Sigmoid colon (tissue), 7 donors: ENCODE measurements at places on chromosomes 13 and 19. TPM values are rescaled to one million over a fixed set of nuclear protein-coding genes. Genes with fewer than 3 reads are reported as not detected.

Gene BCAM
- 36.3 TPM for total RNA-seq

Gene ZNF554
- 3.7 TPM for total RNA-seq

Gene ZNF813
- 2.9 TPM for total RNA-seq

Gene MYO9B
- 68.4 TPM for total RNA-seq

Gene CEACAM16
- total RNA-seq: not detected

Gene ZNF382
- total RNA-seq: 18.3 TPM

GRCh38 chr13:78786459-78786858, 127.5 kb upstream of the OBI1 start:
- no peak for DNase-seq

DNA sequence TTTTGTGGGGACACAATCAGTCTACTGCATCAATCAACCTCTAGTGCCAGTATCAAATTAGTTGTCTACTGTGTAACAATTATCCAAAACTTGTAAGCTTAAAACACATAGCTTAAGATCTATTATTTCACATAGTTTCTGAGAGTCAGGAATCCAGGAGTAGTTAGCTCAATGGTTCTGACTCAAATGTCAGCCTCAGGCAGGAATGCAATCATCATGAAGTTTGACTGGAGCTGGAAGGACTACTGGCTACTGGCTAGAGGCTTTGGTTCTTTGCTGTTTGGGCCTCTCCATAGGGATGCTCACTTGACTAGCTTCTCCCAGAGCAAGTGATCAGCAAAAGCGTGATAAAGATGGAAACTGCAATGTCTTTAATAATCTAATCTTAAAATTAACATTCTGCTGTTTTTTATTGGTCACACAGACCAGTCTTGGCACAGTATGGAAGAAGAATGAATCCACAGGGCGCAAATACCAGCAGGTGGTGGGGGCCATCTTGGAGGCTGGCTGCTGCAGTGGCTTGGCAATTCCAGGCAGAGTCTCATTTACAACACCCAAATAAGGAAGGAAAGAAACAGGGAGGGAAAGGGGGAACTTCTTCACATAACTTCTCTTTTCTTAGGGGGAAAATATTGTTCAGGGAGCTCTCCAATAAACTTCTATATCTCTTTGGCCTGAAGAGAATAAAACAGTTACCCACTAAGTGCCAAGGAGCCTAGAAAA, 15.7 kb downstream of the CAB39L start:
- no peak for DNase-seq

- no peak for DNase-seq
These were observed 227.6 kb downstream of the FGF9 start for GRCh38 chr13:21898459-21898858.

- DNase-seq: no peak
These were observed 77.4 kb upstream of the FARP1 start for GRCh38 chr13:98065468-98065867.

DNA sequence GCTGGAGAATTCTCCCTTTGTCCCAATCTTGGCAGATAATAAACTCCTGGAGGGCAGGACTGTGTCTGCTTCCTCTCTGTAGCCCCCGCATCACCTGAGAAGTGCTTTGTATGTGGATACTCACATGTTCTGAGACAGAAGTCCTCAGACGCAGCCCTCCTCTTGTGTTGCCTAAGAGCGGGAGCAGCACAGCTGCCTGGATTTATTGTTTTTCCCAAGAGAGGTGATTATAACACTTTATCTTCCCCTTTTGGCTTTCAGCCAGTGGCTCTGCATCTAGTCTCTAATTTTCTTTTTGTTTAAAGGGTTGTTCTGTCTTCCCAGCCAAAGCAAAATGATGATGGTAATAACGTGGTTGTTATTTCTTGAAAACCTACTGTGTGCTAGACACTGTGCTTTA, 36.1 kb downstream of the OLFM4 start:
- DNase-seq: no peak
